ENCODE measurements at places on chromosomes 6 and 20. TPM values are rescaled to one million over a fixed set of nuclear protein-coding genes. Genes with fewer than 3 reads are reported as not detected.

DNA sequence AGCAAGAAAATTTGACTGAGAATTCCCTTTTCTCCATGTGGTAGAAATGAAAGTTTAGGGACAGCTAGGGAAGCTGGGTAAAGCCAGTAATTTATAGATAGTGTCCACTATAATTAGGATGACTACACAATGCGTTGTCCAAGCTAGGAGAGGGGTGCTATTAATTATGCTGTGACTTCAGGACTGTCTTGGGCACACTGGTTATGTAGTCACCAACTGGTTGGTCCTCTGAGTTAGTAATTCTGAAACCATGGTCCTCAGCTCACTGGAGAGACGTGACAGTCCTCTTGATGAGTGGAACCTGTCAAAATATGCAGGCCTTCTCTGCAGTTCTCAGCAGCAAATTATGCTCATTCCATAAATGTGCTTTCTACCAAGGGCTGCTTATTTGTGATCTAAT, 94.6 kb upstream of the ENPP5 start:
- no peak for DNase-seq

GRCh38 chr6:163438940-163439335, 24.4 kb downstream of the QKI start:
- DNase-seq, result no peak

DNA sequence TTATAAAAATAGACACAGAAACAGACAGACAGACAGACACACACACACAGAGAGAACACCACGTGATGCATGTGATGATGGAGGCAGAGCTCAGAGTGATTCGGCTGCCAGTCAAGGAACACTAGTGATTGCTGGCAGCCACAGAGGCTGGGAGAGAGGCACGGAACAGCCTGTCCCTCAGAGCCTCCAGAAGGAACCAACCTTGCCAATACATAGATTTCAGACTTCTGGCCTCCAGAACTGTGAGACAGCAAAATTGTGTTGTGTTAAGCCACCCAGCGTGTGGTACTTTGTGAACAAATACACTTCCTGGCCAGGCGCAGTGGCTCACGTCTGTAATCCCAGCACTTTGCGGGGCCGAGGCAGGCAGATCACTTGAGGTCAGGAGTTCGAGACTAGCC, 9.5 kb upstream of the PARD6B start:
- no peak for DNase-seq

GRCh38 chr6:81623106-81623759, 129.2 kb downstream of the TENT5A start:
- DNase-seq, result no peak

- no peak for DNase-seq
Measured at GRCh38 chr20:38298768-38299288, 5.1 kb upstream of the BPI start.

GRCh38 chr20:2519115-2519809, 10.5 kb upstream of the ZNF343 start:
- DNase-seq, result no peak

DNA sequence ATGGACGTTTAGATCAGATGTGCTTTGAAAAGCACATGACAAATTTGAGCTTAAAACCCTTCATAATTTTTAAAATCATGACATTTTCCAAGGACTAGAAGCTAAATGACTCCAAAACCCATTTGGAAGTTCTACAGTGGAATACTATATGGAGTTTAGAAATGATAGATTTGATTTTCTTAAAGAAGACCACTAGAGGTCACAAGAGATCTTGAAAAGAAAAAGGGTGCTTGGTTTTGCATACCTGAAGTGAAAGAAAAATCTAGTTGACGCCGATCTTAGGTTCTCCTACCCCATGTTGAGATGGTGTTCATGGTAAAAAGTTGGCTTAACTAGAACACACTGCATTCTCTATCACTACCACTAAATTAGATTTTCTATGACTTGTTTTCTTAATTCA, 31.5 kb downstream of the CFAP61 start:
- peak; percentile 6 for DNase-seq

- DNase-seq, result no peak
Measured at GRCh38 chr6:52016915-52017748, 70.3 kb downstream of the PKHD1 start.

DNA sequence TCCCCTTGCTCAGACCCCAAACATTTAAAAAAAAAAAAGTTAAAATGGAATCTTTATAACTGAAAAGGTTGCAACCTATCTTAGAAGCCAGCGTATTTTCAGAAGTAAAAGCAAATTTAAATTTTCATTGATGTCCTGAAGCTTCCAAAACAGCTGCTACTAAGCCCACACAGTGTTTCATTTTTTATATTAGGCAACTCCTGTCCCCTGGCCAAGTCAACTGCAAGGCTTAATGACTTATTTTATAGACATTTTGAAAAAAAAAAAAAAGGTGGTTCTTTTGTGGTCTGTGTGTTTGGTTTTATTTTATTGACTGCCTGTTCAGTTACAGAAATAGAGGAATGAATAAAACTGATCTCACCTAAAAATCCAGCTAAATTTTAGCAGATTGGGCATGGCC, 13.0 kb downstream of the CFAP61 start:
- no peak for DNase-seq

- no peak for DNase-seq
Measured at GRCh38 chr20:60142587-60142986, 184.4 kb downstream of the CDH26 start.

GRCh38 chr6:41492261-41492891, 53.8 kb upstream of the FOXP4 start:
- no peak for DNase-seq

GRCh38 chr6:143619824-143620401, 57.9 kb upstream of the PHACTR2 start:
- no peak for DNase-seq

- no peak for DNase-seq
Measured at GRCh38 chr6:108955329-108955949, 107.2 kb downstream of the ARMC2 start.

- DNase-seq, result no peak
Measured at GRCh38 chr20:60420676-60421229, 462.5 kb downstream of the CDH26 start.

DNA sequence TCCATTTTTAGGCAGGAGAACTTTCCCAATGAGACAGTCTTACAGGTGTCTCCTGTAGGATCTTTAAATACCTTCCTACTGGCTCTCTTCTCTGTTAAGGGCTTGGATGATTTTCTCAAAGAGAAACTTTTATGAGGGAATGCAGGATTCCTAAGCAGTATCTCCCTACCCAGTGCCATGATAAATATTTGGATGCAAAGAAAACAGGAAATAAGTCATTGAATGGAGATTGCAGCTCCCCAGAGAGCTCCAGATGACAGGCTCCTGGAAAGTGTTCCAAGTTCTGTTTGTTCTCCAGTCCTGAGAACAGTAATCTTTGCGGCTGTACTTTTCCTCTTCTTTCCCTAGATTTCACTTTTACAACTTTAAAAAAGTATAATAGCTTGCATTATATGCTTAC, 2.4 kb upstream of the SCGN start:
- no peak for DNase-seq

GRCh38 chr20:46398963-46399362, 7.5 kb downstream of the ELMO2 start:
- DNase-seq, result no peak

DNA sequence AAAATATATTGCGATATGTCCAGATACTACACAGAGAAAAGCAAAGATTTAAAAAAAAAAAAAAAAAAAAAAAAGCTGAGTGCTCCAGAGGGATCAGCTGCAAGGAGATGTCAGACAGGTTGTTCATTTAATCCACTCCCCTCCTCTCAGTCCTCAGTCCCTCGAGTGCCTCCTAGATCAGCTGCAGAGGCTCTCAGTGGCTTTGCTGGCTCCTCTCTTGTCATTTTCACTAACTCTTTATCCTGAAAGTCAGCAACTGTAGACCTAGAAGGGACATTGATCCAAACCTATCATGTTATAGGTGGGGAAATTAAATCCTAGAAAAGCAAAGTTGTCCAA, 61.6 kb downstream of the KIAA0319 start:
- no peak for DNase-seq

DNA sequence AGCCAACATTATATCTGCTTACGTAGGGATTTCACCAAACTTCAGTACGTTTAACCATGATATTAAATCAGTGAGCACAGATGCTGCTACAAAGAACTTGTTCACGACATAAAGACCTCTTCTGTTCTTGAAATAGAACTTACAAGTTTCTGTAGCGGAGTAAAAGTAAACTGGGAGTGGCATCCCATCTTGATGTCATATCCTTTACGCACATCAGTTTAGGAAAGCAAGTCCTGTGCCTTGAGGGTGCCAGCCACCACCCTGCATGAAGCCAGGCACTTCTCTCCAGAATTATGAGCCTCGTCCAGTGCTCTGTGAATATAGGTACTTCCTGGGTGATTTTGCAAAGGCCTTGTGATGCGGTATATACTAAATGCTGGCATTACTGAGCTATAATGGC, 122.6 kb downstream of the BTBD3 start:
- DNase-seq, result no peak

The SEL1L2 gene
- 0.41 TPM for total RNA-seq

The FGD2 gene
- 0.82 TPM for total RNA-seq

The ADA gene
- total RNA-seq, result 2.4 TPM

The PTGIS gene
- 7.7 TPM for total RNA-seq

The EEF1A2 gene
- 179 TPM for total RNA-seq

Data from frontal cortex (tissue), 4 donors.